ENCODE measurements at places on chromosomes 5 and 9.
A peak's percentile ranks its signal among the peaks of the same experiment; 100 is the strongest.

DNA sequence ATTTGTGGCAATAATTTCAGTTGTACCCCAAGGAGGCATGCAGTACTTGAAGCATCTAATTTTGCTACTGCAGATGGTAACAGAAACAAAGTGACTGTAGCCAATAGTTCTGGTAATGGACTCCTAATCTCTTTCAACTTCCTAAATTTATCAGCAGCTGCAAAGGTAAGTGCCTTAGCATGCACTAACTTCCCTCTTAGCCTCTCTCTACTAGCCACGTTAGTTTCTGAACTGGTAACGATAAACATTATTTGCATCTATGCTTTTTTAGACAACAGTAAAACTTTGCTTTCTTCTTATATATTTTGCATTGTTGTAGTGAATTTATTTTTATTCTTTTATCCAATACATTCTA is 6.2 kb upstream of the CKS2 start:
- no peaks in the 10 kb centered on the region for H3K4me1 ChIP-seq
- H3K27me3 ChIP-seq, result no peaks in the 10 kb centered on the region
- H3K27ac ChIP-seq, result no peak overlapping the region
- H3K4me3 ChIP-seq, result no peak overlapping the region

GRCh38 chr5:65774346-65774745 is 52.3 kb downstream of the NLN start:
- H3K4me3 ChIP-seq, result no peak overlapping the region
- no peak for DNase-seq
- no peaks in the 10 kb centered on the region for H3K27me3 ChIP-seq
- no peaks in the 10 kb centered on the region for H3K36me3 ChIP-seq

DNA sequence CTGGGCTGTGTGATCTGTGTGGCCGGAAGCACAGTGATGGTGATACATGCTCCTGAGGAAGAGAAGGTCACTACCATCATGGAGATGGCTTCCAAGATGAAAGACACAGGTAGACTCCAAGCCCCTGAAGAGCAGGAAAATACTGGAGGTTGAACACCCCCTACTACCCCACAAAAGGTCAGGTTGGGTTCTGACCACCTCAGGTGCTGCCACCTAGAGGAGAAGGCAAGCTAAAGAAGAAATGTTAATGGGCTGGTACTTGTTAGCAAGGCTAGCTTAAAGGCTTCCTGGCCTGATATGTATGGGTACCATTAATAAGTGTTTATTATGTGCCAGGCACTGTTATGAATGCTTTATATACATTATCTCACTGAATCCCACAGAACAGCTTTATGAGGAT is 11.7 kb downstream of the NIPAL4 start:
- H3K27ac ChIP-seq, result no peak overlapping the region
- H3K4me3 ChIP-seq, result no peak overlapping the region
- DNase-seq, result no peak
- H3K27me3 ChIP-seq, result no peaks in the 10 kb centered on the region
- no peaks in the 10 kb centered on the region for H3K36me3 ChIP-seq
- H3K4me1 ChIP-seq, result no peaks in the 10 kb centered on the region

- H3K4me1 ChIP-seq, result no peaks in the 10 kb centered on the region
- H3K27me3 ChIP-seq, result no peaks in the 10 kb centered on the region
- DNase-seq, result no peak
- no peaks in the 10 kb centered on the region for H3K36me3 ChIP-seq
- H3K4me3 ChIP-seq, result no peak overlapping the region
- no peak overlapping the region for H3K27ac ChIP-seq
Observed at GRCh38 chr5:18744441-18744840, 1110.2 kb downstream of the TAF11L14 start.

DNA sequence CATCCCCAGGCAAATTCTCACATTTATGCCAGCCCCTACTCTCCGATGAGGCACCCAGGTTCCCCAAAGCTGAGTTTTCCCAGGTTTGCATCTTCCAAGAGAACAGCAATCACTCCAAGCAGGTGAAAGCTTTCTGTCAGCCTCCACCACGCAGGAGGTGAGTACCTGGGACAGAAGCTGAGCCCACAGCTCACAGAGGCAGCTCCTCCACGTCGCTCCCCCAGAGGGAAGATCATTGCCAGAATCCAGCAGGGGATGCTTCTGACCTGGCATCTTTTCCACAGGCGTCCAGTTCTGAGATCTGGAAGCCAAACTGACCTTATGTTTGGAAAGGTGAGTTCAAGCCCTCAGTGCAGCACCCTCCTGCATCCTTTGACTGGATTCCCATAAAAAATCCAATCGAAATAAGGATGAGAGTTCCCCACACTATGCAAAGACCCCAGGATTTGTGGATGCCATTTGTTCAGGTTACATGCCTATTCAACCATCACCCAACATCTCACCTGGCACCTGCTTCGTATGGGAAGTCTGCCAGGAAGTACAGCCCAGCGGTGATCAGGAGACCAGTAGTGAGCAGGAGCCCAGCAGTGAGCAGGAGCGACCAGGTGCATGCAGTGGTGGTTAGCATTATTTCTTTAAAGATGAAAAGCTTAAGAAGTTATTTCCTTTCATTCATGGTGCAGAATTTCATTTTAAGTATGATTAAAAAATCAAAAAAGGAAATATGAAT is 47.4 kb upstream of the OLFM1 start:
- no peaks in the 10 kb centered on the region for H3K36me3 ChIP-seq
- H3K27me3 ChIP-seq, result no peaks in the 10 kb centered on the region
- no peak for DNase-seq
- H3K27ac ChIP-seq, result no peak overlapping the region

- no peak for DNase-seq
- no peaks in the 10 kb centered on the region for H3K27me3 ChIP-seq
- no peak overlapping the region for H3K27ac ChIP-seq
- H3K36me3 ChIP-seq, result no peaks in the 10 kb centered on the region
- no peak overlapping the region for H3K4me3 ChIP-seq
Observed at GRCh38 chr9:6034954-6035353, 19.5 kb upstream of the RANBP6 start.

- H3K4me1 ChIP-seq, result peaks cover 6% of the 10 kb centered on the region
- DNase-seq, result no peak
- no peaks in the 10 kb centered on the region for H3K27me3 ChIP-seq
- no peaks in the 10 kb centered on the region for H3K36me3 ChIP-seq
- H3K27ac ChIP-seq, result no peak overlapping the region
Observed at GRCh38 chr5:150301170-150301505, 1.6 kb downstream of the ARSI start.

DNA sequence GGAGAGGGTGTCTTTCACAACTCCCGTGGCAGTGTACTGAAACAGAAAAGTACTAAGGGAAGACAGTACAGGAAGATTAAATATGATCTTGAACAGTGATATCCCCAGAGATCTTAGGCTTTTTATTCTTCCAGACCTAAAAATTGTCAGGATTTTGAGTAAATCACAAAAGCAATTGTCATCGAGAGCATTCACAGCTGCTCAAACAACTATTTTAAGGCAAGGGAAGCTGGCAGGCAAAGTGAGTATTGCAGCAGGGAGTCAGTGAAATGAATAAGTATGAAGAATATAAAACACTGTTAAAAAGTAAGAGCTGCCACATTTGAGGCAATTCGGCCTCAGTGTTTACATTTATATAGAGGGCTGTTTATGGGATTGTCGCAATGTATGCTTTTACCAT is 479.0 kb downstream of the CAAP1 start:
- DNase-seq, result no peak
- H3K27ac ChIP-seq, result no peak overlapping the region
- H3K36me3 ChIP-seq, result no peaks in the 10 kb centered on the region
- H3K4me1 ChIP-seq, result no peaks in the 10 kb centered on the region

DNA sequence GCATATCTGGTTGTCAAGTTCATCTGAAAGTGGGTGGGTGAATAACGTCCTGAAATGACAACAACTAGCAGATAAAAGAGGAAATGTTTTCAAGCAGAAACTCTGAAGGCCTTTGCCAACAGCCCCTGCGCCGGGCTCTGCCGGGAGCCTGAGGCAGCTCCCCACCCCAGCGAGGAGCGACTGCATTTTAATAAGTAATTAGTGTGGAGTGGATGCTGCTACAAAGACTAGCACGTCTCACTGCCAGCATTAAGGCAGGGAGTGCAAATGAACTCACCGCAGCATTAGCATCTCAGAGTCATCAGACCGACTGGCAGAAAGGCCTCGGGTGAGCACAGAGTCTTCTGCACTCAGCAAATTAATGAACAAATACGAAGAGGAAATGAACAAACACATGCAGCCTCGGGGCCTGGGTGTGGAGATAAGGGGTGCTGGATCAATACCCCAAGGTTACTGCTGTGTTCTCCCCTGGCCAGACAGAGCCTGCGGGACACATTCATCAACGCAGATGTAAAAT is 63.8 kb downstream of the VAV2 start:
- no peaks in the 10 kb centered on the region for H3K36me3 ChIP-seq
- no peak overlapping the region for H3K27ac ChIP-seq
- no peak for DNase-seq
- H3K27me3 ChIP-seq, result no peaks in the 10 kb centered on the region

DNA sequence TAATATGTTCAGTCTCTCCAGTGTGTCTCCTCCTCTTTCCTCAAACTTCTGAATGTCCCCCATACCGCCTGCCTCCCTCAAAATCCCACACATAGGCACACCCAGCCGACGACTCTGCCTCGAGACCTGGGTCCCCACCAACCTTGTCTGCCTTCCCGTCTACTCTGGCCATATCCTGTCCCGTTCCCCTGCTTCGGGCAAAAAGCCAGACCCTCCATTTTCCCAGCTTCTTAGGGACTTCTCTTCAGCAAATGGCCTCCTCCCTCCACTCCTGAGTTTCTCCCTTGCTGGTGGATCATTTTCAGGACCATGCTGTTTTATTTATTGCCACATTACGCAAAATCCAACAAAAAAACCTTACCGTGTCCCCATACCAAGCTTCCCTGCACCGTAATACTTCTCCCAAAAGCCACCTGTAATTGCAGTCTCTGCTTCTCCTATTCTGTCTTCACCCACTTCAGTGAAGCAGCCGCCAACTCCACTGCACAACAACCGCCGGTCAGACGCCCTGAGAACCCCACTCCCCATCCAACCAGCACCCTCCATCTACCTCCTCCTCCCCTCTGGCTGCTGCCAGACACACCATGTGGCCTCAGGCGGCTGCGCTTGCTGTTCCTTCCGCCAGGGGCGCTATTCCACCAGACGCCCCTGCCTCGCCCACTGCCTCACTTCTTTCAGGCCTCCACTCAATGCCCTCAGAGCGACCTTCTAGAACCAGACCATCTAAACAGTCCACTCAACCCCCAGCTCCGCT is 117.0 kb downstream of the TRPM6 start:
- no peaks in the 10 kb centered on the region for H3K4me1 ChIP-seq
- no peaks in the 10 kb centered on the region for H3K27me3 ChIP-seq
- no peak overlapping the region for H3K4me3 ChIP-seq
- H3K36me3 ChIP-seq, result no peaks in the 10 kb centered on the region
- H3K27ac ChIP-seq, result no peak overlapping the region

- H3K4me1 ChIP-seq, result no peaks in the 10 kb centered on the region
- no peaks in the 10 kb centered on the region for H3K27me3 ChIP-seq
- no peaks in the 10 kb centered on the region for H3K36me3 ChIP-seq
- no peak overlapping the region for H3K27ac ChIP-seq
- DNase-seq, result no peak
Observed at GRCh38 chr9:86352440-86353077, 1.7 kb downstream of the TUT7 start.

- H3K27me3 ChIP-seq, result no peaks in the 10 kb centered on the region
- H3K4me1 ChIP-seq, result no peaks in the 10 kb centered on the region
- DNase-seq, result no peak
- no peak overlapping the region for H3K4me3 ChIP-seq
- no peak overlapping the region for H3K27ac ChIP-seq
Observed at GRCh38 chr5:57450991-57451876, 31.4 kb downstream of the ACTBL2 start.

GRCh38 chr9:90802386-90802985 is 867 bp downstream of the SYK start:
- no peaks in the 10 kb centered on the region for H3K36me3 ChIP-seq
- DNase-seq, result no peak
- H3K4me1 ChIP-seq, result no peaks in the 10 kb centered on the region
- peak overlapping the region; percentile 47 for H3K4me3 ChIP-seq
- H3K27ac ChIP-seq, result no peak overlapping the region
- H3K27me3 ChIP-seq, result no peaks in the 10 kb centered on the region

DNA sequence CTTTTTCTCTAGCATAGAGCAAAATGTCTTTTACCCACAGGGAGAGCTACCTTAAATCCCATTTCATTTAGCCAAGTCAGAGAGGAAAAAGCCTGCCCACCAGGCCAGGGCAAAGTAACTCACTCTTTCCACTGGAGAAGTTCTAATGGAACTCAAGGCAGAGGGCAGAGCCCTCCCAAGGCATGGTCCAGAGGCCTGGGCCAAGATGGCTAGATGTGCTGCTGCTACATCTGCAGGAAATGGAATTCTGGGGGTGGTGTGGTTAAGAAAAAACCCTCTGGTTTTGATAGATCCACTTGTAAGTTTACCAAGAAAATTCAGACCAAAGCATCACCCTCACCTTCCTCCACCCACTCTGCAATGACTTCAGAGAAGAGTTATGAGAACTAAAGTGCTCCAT is 37.3 kb downstream of the CSF2 start:
- no peaks in the 10 kb centered on the region for H3K36me3 ChIP-seq
- no peak overlapping the region for H3K27ac ChIP-seq
- H3K4me1 ChIP-seq, result no peaks in the 10 kb centered on the region
- no peak overlapping the region for H3K4me3 ChIP-seq
- DNase-seq, result no peak

- no peak overlapping the region for H3K4me3 ChIP-seq
- peaks cover 8% of the 10 kb centered on the region for H3K4me1 ChIP-seq
- H3K27ac ChIP-seq, result no peak overlapping the region
- no peaks in the 10 kb centered on the region for H3K36me3 ChIP-seq
Observed at GRCh38 chr5:108687595-108688200, 60.0 kb upstream of the FER start.

GRCh38 chr9:119020284-119020683 is 349.0 kb downstream of the BRINP1 start:
- H3K4me3 ChIP-seq, result no peak overlapping the region
- no peaks in the 10 kb centered on the region for H3K36me3 ChIP-seq
- no peaks in the 10 kb centered on the region for H3K4me1 ChIP-seq
- DNase-seq, result no peak
- no peak overlapping the region for H3K27ac ChIP-seq

- H3K27ac ChIP-seq, result no peak overlapping the region
- peaks cover 5% of the 10 kb centered on the region for H3K4me1 ChIP-seq
- H3K4me3 ChIP-seq, result no peak overlapping the region
Observed at GRCh38 chr5:93421468-93421867, 159.6 kb downstream of the NR2F1-AS1 start.

- no peak within 1 kb of the TSS for H3K27ac ChIP-seq
- H3K4me1 ChIP-seq, result peaks cover 5% of the 10 kb centered on the region
- peak; percentile 90 for DNase-seq
- no peaks in the 10 kb centered on the region for H3K27me3 ChIP-seq
- peak within 1 kb of the TSS; percentile 68 for H3K4me3 ChIP-seq
Observed at GRCh38 chr9:111525056-111525977, at the start of gene ZNF483. Gene ZNF483, plus strand, starts transcription at chr9:111525179. Its CDS starts 2,217 bp downstream, at chr9:111527396.

DNA sequence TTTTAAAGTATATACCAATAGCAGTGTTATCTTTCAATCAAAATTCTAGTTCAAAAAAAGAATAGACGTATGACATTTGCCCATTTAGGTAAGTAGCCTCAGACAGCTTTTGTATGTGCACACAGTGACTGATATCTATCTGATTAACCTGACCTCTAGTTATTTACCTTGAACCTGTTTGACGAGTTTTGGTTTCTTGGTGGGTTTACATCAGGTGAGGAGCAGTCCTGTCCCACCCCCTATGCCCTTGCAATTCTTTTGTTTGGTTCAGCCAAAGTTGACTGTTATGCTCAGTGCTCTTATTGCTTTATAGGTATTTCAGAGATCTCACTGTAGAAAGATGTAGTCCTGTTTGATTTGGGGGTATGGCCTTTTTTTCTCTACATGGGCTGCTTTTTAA is 147.2 kb downstream of the ISOC1 start:
- H3K27me3 ChIP-seq, result no peaks in the 10 kb centered on the region
- H3K36me3 ChIP-seq, result no peaks in the 10 kb centered on the region
- DNase-seq, result no peak
- no peak overlapping the region for H3K4me3 ChIP-seq
- H3K4me1 ChIP-seq, result no peaks in the 10 kb centered on the region
